ENCODE measurements at places on chromosomes 12 and 14.

GRCh38 chr12:60672949-60673348 lies 1077.1 kb downstream of the SLC16A7 start:
- DNase-seq, result no peak

- no peak for DNase-seq
Observed at GRCh38 chr14:52286661-52287649, 19.5 kb downstream of the PTGDR start.

DNA sequence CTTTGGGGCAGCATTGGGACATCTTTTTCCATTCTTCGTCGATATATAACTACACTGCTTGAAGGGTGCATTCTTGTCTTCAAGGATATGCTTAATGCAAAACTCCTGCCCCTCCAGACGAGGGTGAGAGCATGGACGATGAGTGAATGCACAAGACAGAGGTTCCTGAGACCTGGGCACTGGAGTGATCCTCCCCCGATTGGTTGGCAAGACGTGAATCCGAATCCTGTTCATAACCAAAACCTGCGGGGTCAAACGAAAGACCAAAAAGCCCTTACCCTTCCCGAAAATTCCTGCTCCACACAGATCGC lies 684 bp downstream of the KANSL2 start:
- peak; percentile 9 for DNase-seq

DNA sequence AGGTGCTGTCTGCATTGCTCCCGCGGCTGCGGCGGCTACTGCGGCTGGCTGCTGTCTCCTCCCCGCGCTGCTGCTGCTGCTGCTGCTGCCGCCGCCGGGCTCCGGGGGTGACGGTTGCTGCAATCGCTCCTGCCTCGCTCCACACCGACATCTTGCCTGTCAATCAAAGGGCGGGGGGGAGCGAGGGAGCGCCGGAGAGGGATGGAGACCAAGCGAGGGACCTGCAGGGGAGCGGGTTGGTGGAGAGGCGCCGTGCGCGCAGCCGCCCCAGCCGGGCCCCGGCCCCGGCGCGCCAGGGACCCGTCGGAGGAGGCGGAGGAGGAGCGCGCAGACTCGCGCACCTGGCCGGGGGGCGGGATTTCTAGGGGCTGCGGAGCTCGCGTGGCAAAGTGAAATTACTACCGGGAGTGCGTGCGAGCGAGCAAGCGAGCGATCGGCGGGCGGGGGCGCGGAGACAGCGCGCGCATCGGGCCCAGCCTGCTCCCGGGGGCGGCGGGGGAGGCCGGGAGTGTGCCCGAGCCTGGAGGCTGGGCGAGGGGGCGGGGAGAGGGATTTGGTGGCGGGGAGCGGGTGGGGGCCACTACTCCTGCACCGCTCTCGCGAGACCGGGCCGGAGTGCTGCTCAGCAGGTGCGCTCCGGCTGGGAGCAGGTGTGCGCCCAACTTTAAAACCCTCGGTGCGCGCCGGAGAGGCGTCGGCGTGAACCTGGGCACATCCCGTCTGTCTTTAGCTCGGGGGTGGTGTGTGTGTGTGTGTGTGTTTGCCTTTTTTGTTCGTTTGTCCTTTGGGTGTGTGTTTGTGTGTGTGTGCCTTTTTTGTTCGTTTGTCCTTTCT lies at the start of gene KSR2:
Gene KSR2 (minus strand): TSS at position 165 of the 834 bp plus-strand sequence. CDS start 735 bp downstream, outside the sequence.
- DNase-seq, result peak; percentile 31

DNA sequence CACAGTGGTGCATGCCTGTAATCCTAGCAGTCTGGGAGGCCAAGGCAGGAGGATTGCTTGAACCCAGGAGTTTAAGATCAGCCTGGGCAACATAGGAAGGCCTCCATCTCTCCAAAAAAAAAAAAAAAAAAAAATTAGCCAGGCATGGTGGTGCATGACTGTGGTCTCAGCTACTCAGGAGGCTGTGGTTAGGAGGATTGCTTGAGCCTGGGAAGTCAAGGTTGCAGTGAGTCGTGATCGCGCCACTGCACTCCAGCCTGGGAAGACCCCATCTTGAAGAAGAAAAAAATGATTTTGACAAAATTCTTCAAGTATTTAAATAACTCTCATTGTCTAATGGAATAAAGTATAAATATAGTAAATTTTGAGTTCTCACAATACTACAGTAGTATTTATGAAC lies 219.2 kb upstream of the SSTR1 start:
- DNase-seq, result no peak

- no peak for DNase-seq
Observed at GRCh38 chr14:101289230-101289690, 272.0 kb upstream of the DIO3 start.

- DNase-seq, result no peak
Observed at GRCh38 chr14:80388980-80389711, 177.8 kb upstream of the DIO2 start.

DNA sequence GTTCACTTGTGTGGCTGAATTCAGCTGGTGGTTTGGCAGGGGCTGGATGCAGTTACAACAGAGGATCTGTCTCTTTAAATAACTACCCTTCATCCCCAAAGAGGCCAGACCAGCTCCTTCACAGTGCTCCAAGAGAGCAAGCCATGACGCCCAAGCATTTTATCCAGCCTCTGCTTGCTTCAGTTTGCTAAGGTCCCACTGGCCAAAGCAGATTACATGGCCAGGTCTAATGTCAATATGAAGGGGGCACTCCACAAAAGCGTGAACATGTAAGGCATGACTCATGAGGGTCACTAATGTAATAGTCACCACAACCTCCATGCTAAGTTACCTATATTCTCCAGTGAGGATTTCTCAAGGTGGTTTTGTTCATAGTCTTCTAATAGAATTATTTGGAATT lies 62.9 kb downstream of the MARK3 start:
- DNase-seq, result no peak

GRCh38 chr14:64786296-64787149 lies 82.3 kb downstream of the PLEKHG3 start:
- no peak for DNase-seq

DNA sequence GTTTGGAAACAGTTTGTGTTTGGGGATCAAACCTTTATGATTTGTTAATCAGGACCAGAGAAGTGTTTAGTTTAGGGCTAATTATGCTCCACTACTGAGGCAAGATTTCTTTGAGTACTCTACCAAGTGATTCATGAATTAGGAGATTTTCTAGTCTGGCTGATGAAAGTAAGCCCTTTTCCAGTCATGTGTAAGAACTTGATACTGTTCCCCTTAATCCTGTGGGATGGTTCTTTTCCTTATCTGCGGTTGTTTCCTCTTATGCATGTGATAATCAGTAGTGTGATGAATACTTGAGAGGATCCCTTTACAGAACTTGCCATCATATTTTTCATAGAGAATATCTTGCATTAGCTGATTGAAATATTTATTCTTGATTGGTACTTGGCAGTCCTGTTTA lies 42.1 kb downstream of the DYRK2 start:
- DNase-seq, result no peak

DNA sequence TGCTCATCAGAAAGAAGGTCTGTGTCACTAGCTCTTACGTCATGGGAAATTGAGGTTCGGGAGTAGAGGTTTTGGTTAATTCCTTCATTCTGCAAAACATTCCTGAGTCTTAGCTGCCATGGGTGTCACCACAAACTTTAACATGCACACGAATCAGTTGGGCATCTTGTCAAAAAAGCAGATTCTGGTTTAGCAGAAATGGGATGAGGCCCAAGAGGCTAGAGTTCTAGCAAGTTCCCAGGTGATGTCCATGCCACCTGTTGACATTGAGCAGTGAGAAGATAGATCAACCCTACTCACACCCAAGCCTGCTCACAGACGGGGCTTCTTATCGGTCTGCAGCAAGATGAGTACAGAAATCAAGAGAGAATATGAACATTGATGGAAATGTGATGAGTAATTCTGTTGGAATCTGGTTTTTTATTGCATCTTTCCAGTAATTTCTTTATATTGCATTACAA lies 11.7 kb upstream of the RIN3 start:
- DNase-seq, result no peak

- no peak for DNase-seq
Observed at GRCh38 chr12:11724888-11725311, 75.4 kb downstream of the ETV6 start.

GRCh38 chr12:7045913-7046312 lies 14.6 kb upstream of the C1S start:
- DNase-seq, result no peak

- no peak for DNase-seq
Observed at GRCh38 chr12:69898236-69898635, 73.2 kb downstream of the MYRFL start.

GRCh38 chr12:19018302-19018970 lies 111.1 kb upstream of the PLEKHA5 start:
- no peak for DNase-seq

DNA sequence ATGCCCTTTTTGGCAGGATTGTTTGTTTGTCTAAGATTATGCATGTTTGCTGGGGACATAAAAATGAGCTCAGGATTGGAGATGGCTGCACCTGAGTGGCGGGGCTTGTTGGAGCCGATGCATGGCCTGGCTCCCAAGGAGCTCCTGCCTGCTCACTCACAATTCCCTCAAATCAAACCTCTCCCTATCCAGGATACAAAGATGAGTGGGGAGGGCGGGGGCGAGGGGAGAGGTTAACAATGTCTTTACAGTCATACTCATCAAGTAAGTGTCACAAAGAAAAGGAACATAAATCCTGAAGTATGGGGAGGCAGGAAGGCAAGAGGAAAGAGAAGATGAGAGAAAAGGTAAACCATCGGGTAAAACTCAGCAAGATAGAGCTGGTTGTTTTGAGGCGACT lies 104.0 kb upstream of the COCH start:
- DNase-seq, result no peak

DNA sequence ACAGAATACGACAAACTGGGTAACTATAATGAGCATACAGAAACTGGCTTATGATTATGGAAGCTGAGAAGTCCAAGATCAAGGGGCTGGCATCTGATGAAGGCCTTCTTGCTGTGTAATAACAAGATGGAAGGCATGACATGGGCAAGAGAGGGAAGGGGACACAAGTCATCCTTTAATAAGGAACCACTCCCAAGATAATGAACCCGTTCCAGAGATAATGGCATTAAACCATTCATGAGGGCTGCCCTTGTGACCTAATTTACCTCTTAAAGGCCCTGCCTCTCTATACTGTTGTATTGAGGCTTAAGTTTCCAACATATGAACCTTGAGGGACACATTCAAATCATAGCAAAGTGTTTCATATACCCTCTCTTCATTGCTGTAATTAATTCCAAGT lies 4.6 kb upstream of the VTI1B start:
- no peak for DNase-seq

DNA sequence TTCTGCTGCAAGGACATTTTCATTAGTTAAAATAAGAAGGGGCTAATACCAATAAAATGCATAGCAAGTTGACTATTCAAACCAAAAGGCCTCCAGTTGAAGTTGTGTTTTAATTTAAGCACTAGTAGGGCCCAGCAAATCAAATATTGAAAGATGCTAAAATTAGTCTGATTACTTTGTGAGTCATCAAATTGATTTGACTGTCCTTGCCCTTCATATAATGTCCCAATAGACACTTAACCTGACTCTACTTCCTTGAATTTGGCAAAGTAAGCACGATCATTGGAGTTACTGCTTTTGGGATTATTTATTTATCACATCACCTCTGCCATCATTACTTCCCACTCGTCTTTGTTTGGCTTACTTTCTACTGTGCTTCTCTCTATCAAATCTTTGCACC lies 798.5 kb downstream of the DIO2 start:
- no peak for DNase-seq
